ENCODE measurements at places on chromosomes 11 and 22.

GRCh38 chr11:95363708-95364107, 132.7 kb upstream of the SESN3 start:
- no peak for DNase-seq

GRCh38 chr11:80718611-80719291, 1277.9 kb upstream of the TENM4 start:
- no peak for DNase-seq

DNA sequence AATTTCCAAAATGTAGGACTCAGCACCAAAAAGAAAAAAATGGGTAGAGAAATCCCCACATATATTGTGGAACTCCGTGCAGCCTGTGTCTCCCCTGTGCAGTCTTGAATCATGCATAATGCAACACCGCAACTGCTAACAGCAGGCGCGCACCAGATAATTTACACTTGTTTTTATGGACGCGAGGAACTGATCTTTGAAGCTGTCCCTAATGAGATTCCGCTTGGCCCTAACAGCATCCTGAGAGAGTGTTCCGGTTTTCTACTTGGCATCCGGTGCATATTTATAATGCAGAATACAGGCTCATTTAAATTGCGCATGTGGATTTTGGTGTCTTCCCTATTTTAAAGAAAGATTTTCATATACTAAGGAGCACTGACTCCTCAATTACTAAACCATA, 21.1 kb downstream of the MPPED2 start:
- DNase-seq = no peak

DNA sequence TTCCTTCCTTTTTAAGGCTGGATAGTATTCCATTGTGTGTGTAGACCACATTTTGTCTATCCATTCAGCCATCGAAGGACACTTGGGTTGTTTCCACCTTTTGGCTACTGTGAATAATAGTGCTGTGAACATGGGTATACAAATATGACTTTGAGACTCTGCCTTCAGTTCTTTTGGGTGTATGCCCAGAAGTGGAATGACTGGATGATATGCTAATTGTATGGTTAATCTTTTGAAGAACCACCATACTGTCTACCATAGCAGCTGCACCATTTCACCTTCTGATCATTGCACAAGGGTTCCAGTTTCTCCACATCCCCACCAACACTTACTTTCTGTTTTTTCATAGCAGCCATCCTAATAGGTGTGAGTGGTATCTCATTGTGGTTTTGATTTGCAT, 30.3 kb downstream of the SGSM1 start:
- DNase-seq = no peak

DNA sequence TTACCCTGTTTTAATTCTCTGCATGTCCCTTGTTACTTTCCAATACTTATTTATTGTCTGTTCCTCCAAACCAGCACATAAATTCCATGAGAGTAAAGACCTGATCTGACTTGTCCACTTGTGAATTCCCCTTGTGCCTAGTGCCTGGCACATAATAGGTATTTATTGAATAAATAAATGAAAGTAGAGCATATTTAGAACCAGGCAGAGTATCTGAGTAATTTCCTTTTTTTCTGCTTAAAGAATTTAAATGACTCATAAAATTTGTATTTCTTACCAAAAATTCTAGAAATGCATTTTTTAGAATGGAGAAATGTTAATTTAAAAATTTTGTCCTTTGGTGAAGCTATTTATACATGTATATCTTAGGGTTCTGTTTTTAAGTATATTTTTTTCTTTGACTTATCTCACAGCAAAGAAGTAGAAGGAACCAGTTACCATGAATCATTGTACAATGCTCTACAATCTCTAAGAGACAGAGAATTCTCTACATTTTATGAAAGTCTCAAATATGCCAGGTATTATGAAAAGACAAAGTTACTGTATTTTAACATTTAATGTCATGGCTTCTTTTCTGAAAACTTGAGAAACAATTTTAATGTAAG, 96.8 kb downstream of the ATM start:
- no peak for DNase-seq

- DNase-seq = no peak
Observed at GRCh38 chr22:45163099-45163450, 650 bp upstream of the NUP50 start.

DNA sequence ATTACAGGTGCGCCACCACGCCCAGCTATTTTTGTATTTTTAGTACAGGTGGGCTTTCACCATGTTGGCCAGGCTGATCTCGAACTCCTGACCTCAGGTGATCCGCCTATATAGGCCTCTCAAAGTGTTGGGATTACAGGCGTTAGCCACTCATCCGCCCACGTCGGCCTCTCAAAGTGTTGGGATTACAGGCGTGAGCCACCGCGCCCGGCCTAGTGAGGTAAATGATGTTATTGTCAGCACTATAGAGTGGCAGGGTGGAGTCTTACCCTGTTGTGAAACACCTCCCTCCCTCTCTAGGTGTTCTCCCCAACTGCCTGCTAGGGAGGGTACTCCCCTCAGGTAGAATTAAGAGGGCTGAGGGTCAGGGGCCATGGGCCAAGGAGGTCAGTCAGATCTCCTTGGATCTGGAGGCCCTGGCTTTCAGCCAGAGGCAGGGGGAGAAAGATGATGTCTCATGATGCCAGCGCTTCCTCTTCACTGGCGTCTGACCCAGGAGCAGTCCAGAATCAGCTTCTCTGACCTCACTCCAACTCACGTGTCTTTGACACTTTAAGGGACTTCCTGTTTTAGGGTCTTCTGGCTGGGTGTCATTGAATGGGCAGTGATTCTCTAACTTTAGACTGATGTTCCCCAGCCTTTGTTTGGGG, 2.0 kb downstream of the GGA1 start:
- no peak for DNase-seq

DNA sequence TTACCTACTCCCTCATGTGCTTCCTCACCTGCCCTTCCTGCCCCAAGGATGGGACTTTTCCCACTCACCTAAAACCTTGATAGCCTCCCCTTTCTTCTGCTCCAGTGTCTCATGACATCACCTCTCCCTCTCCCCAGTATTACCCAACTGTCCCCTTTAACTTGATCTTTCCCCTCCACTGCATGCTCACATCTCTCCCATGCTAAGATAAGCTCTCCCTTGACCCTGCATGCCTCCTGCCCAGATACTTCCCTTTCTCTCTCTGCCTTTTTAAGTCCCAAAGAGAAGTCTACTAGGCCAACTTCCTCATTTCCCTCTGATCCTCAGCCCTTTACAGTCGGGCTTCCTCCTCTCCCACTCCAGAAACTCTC, 14.8 kb downstream of the CD3E start:
- no peak for DNase-seq

GRCh38 chr11:128462189-128462588, 125.2 kb downstream of the ETS1 start:
- DNase-seq = no peak

DNA sequence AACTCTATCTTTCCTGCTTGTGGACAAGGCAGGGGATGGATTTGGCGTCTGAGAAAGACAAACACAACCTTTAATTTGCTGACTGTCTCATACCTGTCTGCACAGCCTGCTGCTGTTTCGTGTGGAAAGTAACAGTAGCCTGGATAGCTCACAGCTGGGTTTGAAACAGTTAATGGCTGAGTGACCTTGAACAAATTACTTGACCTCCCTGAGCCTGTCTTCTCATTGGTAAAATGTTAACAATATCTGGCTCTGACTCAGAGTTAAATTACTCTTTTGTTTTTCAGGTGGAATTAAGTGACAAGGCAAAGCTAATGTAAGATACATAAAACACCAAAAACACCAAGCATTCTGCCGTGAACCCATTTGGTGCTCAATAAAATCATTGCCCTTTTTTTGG, 41.1 kb upstream of the ADA2 start:
- DNase-seq = no peak

- DNase-seq = no peak
Observed at GRCh38 chr11:2791139-2791520, 91.3 kb upstream of the KCNQ1OT1 start.

DNA sequence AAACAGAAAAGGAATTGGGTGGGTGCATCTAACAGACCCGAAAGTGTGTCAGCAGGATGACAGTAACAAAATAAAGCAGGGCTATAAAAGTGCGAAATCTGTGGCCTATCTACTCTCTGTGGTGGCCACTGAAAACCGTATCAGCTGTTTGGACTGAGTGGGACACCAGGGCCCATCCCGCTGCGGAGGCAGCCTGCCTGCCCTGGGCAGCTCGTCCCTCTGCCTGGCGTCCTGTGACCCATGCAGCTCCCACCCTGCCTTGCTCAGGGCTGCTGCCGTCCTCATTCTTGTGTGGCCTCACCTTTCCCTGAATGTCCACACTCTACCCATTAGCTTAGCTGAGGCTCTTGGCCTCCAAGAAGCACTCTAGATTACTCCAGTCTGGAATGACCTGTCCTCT, 30.4 kb downstream of the CARS1 start:
- DNase-seq = no peak

GRCh38 chr11:36098087-36098486, 154.2 kb downstream of the LDLRAD3 start:
- DNase-seq = no peak

GRCh38 chr11:117191680-117192400, 7.3 kb upstream of the TAGLN start:
- no peak for DNase-seq
